ENCODE measurements at places on chromosomes 4 and X. TPM values are rescaled to one million over a fixed set of nuclear protein-coding genes. Genes with fewer than 3 reads are reported as not detected.

The PRKX gene
- 26.7 TPM for total RNA-seq

The SPINK2 gene
- 2.4 TPM for total RNA-seq

The PASD1 gene
- not detected for total RNA-seq

The EXOC1 gene
- 17.6 TPM for total RNA-seq
